ENCODE measurements at places on chromosomes 6 and 20.

GRCh38 chr6:34955442-34955841 lies 66.4 kb downstream of the ANKS1A start:
- DNase-seq = no peak

DNA sequence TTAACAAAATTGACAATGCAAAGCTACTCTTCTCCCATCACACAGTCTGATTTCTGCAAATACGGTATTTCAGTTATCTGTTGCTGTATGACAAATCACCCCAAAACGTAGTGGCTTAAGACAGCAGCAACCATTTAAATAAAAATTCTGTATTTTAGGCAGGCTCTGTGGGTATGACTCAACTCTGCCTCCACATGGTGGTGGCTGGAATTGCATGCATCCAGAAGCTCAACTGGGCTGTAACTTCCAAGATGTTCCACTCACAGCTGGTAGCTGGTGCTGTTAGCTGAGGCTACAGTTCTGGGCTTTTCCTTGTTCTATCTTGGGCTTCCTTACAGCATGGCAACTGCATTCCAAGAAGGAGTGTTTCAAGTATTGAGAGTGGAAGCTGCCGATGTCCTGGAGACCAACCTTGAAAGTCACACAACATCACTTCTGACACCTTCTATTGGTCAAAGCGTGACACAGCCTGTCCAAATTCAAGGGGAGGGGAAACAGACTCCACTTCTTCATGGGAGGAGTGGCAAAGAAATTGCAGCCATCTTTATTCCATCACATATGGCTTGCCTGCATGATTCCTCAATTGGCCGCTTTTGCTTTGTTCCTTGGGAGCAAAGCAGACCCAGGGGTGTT lies 39.7 kb upstream of the TULP1 start:
- no peak for DNase-seq

- DNase-seq = no peak
Observed at GRCh38 chr6:154440422-154441043, 70.0 kb downstream of the CNKSR3 start.

GRCh38 chr6:112773187-112773586 lies 426.1 kb downstream of the RFPL4B start:
- no peak for DNase-seq

DNA sequence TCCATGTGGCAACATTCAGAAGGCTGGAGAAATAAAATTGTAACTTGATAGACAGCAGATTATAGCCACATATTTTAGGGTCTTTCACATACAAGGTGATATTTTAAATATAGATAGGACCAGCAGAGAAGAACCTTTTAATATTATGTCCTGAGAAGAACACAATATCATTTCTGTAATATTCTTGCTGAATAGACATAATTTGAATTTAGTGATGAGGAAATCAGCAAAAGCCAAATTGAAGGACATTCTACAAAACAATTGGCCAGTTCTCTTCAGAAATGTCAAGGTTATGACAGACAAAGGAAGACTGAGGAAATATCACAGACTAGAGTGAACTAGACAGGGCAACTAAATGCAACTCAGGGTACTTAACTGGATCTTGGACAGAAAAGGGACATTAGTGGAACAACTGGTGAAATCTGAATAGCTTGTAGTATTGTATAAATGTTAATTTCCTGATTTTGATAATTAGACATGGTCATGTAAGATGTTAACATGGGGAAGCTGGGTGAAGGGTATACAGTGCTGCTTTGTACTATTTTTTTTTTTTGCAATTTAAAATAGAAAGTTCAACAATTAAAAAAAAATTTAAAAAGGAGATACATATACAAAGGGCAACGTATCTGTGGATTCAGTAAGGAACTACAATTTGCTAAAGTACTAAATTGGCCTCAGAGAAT lies 134.5 kb upstream of the SIM1 start:
- DNase-seq = no peak

- DNase-seq = no peak
Observed at GRCh38 chr6:139262519-139263300, 29.1 kb downstream of the TXLNB start.

DNA sequence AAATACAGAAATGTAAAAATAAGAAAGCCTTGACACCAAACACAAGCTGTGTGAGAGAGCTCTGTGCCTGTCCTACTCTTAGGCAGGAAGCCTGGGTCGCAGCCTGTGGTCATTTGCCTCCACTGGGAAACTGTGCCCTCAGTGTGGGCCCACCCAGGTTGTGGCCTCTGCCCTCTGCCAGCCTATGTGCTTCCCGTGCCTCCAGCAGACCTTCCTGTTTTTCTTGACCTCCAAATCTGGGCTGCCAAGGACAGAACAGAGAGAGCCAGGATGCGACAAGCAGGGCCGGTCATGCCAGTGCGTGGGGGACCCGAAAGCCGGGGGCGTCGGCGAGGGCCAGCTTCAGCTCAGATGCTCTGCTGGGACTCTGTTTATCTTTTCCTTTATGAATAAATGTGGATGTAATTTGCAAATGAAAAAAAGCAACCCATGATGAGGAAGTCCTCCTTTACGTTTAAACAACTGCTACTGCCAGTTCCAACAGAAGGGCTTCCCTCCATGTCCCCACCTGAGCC lies 189.2 kb upstream of the EXOC2 start:
- DNase-seq = no peak

DNA sequence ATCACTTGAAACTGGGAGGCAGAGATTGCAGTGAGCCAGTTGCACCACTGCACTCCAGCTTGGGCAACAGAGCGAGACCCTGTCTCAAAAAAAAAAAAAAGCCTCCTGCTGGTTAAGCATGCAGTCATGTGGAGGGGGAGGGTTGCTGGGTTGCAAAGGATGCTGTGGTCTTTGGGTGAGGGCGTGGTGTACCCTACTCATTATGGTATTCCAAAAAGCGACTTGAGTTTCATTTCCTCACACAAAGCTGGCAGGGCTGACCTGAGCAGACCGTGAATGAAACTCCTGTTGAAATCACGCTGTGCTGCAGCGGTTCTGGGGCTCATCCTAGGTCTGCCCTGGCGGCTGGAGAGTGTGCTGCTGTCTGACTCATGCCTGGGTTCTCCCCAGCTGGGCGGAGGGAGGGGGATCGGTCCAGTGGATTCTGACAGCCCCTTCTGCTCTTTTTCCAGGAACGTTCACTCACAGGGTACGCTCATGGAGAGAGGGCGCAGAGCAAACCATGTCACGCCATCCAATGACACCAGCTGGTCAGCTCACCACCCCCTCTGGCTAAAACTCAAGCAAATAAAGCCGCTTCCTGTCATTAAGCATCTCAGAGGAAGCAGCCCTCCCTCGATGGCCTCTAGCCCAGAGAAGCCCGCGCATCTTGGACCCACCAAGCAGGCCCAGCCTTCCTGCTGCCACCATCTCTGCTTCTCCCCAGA lies 166.2 kb downstream of the SCML4 start:
- no peak for DNase-seq

GRCh38 chr6:169513478-169514193 lies 188.2 kb downstream of the WDR27 start:
- no peak for DNase-seq

DNA sequence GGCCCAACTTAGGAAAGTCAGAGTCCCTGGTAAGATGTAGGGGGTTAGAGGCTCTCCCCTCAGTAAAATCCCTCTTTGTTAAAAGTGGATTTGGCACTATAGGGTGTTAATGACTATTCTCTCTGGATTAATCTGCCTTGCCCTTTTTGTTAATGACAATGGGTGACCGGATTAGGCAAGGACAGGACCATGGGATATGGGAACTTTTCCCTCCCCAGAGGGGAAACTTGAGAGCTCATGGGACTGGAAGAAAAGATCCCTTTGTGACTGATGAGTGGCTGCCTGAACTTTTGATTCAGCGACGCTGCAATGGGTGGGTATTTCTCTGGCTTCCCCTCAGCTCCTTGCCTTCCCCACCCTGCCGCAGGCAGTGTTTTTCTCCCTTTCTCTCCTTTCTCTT lies 12.2 kb upstream of the TAAR9 start:
- DNase-seq = no peak

GRCh38 chr6:68941345-68941744 lies 306.3 kb downstream of the ADGRB3 start:
- no peak for DNase-seq

GRCh38 chr20:53898556-53898931 lies 171.8 kb downstream of the BCAS1 start:
- DNase-seq = no peak

- DNase-seq = no peak
Observed at GRCh38 chr6:42962502-42963178, 2.1 kb downstream of the GNMT start.

DNA sequence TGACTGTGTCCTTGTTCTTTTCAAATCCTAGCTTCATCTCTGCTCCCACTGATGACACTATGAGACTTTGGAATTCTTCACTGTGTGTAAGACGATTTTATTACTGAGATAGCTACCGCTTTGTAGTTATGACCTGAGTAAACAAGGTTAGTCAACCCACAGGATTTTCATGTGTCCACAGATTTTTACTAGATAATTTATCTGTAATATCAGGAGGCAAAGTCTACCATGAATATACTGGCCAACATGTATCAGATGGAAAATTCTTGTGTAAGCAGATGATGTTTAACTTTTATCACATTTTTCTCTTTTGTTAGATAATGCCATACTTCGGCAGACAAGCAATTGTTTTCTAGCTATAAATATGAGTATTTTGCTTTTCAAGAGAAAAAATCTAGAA lies 119.8 kb downstream of the SGK1 start:
- DNase-seq = no peak

- no peak for DNase-seq
Observed at GRCh38 chr6:12968839-12969558, 252.4 kb downstream of the PHACTR1 start.

DNA sequence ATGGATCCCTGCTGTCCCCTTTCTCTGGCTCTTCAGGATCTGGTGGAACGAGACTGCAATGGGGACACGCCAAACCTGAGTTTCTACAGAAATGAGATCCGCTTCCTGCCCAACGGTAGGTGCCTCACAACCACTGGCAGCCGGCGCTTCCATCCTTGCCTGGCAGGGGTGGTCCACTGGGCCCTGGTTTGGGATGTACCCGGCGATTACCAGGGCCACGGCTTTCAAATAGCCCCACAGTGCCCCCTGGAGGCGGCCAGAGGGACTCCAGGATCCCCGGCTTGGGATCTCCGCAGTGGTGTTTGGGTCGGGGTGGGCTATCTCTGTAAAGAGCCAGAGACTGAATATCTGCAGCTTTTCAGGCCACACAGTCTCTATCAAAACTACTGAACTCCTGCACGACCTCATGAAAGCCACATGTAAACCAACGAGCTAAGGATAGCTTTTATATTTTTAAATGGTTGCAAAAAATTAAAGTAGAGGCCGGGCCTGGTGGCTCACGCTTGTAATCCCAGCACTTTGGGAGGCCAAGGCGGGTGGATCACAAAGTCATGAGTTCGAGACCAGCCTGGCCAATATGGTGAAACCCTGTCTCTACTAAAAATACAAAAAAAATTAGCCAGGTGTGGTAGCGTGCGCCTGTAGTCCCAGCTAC lies 3.7 kb downstream of the OGFR start:
- peak; percentile 94 for DNase-seq

GRCh38 chr6:4776131-4776492 lies at the start of gene CDYL:
CDYL (plus strand) TSS chr6:4776404; CDS start chr6:4776784, 380 bp downstream.
- peak; percentile 40 for DNase-seq

DNA sequence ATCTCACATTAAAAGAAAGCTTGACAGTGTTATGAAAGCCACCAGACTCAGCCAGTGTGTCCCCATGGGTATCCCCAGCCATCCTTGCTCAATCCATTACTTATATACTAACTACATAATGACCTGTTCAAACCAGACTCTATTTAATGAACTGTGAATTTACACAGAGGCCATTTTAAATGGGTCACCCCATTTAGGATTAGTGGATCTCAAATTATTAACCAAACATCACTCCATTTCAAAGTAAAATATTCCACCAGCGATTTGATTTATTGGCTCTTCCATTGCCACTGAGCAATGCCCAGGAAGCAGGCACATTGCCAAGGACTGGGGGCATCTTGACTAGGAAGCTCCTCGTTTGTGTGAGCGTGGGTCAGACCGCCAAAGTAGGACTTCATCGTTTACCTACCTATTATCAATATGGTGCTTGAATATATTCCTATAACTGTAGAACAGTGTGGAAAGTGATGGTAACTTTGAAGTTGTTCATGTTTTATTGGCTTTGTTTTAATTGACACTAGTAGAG lies 15.5 kb upstream of the NPEPL1 start:
- DNase-seq = no peak

DNA sequence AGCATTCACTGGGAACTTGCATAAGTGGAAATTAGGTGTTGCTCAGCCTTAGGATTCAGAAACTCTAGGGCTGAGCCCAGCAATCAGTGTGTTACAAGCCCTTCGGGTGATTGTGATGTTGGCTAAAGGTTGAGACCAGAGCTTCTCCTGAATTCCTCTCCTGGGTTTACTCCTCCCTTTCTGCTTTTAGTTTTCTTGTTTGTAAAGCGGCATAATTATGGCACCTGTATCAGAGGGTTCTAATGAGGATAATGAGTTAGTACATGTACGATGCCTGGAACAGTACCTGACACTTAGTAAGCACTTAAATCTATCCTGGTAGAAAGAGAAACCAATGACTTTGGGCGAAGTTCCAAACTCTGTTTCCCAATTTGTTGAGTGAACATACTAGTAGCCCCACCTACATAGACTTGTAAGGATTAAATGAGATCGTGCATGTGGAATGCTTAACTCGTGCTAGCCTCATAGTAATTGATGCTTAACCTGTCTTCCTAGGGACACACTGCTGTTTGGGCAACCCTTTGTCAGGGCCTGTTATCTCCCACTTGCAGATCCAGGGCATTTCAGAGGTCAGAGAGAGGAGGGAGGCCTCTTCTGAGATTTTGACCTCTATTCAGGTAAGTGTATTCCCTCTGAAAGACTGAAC lies 932 bp upstream of the EZR start:
- no peak for DNase-seq

GRCh38 chr6:4208158-4208557 lies 72.8 kb upstream of the ECI2 start:
- DNase-seq = no peak

- no peak for DNase-seq
Observed at GRCh38 chr6:25449774-25450173, 170.6 kb downstream of the CARMIL1 start.

DNA sequence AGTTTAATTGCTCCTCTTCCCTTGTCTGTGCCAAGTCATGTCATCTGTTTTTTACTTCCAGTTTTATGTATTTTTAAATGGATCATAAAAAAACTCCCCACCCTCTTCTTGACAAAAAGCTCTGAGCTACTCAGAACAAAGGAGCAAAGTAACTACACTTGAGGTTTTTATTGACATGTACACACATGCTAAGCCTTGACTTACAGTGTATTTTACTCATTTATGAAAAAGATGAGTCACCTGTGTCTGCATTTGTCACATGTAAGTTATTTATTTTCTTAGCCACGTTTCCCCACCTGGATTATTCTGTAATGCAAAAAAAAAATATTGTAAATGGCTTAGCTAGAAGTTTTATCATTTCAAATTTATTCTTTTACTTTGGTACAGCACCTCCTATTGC lies 628.8 kb upstream of the SLC35B3 start:
- no peak for DNase-seq

- DNase-seq = no peak
Observed at GRCh38 chr6:3440911-3441310, 15.9 kb downstream of the SLC22A23 start.

DNA sequence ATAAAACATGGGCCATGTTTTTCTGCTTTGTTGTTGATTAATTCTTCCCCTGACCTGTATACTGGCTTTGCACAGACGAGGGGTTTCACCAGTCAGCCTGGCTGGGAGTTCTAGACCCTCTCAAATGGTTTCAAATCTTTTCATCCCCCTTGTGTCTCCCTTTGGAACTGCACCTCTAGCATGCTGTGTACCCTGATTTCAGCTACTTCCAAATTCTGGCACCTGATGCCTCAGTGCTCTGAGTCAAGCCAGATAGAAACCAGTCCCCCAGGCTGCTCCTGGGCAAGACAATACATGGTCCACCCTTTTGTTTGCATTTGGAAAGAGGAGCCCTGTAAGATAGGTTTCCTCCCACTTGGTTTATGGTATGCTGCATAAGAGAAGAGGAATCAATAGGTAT lies 290.2 kb downstream of the BTBD3 start:
- no peak for DNase-seq
